Islet precursor cell (in vitro differentiated cells): ENCODE measurements at places on chromosomes 4 and X.

GRCh38 chr4:72394012-72394663 lies 174.9 kb downstream of the ADAMTS3 start:
- no peak for DNase-seq

DNA sequence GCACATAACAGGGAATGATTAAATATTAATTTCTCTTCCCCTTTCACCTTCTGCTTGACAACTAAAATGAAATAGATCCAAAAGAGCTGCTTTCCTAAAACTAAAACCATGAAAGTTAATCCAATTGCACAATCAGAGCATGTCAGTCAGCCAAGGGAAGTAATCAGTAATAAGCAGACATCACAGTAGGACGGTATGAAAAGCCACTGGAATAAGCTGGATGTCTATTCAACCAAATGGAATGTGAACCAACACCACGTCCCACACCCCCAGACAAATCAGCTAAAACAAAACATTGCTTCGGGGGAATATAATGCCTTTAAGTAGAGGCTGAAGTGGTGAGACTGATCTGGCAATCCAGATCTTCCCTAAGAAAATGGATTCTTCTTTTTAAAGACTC lies 859.4 kb upstream of the FTHL17 start:
- DNase-seq = peak; percentile 60

- peak; percentile 96 for DNase-seq
These were observed at the start of gene SLC7A11 for GRCh38 chr4:138242076-138242833. Gene SLC7A11, minus strand, starts transcription at chr4:138242349. Its CDS starts 280 bp downstream, at chr4:138242069.

- peak; percentile 41 for DNase-seq
These were observed 75.7 kb upstream of the LRPAP1 start for GRCh38 chr4:3607690-3608552.

- DNase-seq = no peak
These were observed 14.8 kb downstream of the IL13RA1 start for GRCh38 chrX:118742176-118742575.

- peak; percentile 63 for DNase-seq
These were observed 128.9 kb downstream of the SH3KBP1 start for GRCh38 chrX:19758539-19758938.

DNA sequence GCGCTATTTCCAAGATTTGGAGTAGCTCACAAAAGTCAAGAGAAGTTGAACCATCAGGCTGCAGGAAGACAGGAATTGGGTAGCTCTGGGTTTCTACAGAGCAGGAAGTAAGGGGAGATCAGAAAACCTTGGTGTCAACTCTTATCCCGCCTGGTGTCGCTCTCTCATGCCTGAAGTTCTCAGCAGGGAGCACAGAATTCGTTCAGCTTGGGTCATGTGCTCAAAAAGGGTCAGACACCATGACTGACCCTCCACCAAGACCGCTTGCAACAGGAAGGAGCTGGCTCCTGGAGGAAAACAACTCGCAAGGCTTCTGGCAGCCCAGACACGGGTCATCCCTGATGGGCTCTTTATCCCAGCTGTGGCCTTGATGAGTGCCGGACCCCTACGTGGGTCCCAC lies 93.7 kb upstream of the MSX1 start:
- DNase-seq = no peak

DNA sequence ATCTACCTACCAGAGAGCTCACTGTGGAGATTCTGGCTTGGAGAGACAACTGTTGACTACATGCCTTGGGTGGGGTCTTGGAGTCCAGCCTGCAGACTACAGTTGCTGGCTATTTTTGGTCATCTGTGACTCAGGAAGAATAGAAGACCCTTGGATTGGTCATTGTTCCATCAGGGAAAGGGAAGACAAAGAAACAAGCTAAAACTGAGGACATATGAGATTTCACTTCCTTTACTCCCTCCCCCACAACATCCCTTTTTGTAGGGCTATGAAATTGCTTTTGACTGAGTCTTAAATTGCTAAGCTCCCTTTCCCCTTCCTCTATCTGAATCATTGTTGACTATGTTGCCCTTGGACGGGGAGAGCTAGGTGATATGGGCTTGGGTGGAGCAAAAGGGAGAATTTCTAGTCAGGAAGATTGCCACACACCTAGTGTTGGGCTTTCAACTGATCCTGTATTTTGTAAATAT lies 11.7 kb downstream of the MSN start:
- DNase-seq = no peak

GRCh38 chr4:97950836-97951235 lies 192.4 kb downstream of the STPG2 start:
- no peak for DNase-seq

GRCh38 chrX:39823854-39824253 lies 273.9 kb downstream of the BCOR start:
- DNase-seq = no peak

GRCh38 chrX:118493016-118493415 lies 2.6 kb upstream of the DOCK11 start:
- DNase-seq = no peak

- DNase-seq = no peak
These were observed 614.6 kb downstream of the PPP4R3C start for GRCh38 chrX:26848511-26848910.

DNA sequence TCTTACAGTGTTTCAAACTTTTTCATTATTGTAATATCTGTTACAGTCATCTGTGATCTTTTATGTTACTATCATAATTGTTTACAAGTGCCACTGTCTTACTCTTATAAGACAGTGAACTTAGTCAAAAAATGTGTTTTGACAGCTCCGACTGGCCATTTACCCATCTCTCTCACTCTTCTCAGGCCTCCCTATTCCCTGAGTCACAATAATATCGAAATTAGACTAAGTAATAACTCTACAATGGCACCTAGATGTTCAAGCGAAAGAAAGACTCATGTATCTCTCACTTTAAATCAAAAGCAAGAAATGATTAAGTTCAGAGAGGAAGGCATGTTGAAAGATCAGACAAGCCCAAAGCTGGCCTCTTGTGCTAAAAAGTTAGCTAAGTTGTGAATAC lies 184.2 kb downstream of the CDS1 start:
- DNase-seq = no peak

DNA sequence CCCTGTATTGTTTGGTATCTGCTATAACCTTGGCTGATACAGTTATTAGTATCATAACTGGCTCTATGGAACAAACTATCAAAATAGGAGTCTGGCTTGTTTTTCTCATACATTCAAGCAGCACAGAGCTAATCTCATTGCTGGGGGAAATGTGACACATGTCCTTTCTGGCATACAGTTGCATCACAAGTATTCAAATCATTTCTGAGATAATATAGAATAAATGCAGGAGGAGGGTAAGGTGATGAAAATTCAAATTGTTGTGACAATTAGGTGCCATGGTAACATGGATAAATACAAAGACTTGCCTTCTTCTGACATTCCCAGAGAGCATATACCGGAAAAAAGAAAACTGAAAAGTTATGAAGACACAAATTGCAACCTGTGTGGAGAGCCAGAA lies 2706.8 kb downstream of the ARAP2 start:
- no peak for DNase-seq

DNA sequence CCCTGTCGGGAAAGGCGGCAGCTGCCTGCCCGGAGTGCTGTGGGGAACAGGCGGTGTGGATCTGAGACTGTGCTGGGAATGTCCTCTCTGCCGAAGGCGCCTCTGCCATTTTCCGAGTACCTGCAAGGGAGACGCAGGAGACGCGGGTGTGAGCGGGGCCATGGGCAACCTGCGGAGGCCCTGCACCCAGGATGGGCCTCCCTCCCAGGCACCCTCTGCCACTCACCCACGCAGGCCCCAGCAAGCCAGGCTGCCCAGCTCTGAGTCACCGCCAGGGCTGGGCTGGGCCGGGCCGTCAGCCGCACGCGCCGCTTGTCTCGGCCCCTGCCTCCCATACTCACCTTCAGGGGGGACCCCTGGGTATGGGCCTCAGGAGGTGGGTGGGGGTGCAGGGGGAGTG lies 3.5 kb upstream of the FGFR3 start:
- DNase-seq = no peak

DNA sequence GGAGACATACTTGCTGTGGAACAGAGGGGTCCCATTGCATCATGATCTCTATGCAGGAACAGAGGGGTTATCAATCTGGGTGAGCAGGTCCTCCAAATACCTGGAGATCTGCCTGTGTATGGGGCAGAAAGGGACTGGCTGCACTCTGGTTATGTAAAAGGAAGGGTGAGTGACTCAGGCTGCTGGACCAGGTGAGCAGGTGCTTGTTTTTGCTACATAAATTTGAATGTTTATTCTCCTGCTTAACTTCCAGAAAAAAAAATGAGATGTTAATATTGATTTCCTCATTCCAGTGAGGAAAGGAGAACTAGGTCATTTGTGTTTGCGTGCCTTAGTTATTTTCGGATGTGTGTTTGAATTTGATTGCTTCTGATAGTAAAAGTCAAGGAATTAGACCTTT lies 225.8 kb upstream of the TRAM1L1 start:
- DNase-seq = no peak

DNA sequence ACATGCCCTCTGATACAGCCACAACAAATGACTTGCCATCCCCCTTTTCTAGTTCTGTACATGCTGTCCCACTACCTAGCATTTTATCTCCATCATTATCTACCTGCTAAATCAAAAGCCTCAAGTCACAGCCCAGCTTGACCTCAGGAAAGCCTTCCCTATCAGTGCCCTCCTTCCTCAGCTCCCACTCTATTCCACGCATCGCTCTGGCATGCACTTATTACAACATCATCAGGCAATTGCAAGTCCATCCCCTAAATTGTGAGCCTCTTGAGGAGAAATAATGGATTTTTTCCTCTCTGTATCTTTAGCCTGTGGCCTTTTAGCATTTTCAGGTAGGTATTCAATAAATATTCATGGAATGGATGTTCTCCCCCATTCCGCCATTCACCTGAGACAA lies 5.7 kb downstream of the ARL13A start:
- DNase-seq = no peak

DNA sequence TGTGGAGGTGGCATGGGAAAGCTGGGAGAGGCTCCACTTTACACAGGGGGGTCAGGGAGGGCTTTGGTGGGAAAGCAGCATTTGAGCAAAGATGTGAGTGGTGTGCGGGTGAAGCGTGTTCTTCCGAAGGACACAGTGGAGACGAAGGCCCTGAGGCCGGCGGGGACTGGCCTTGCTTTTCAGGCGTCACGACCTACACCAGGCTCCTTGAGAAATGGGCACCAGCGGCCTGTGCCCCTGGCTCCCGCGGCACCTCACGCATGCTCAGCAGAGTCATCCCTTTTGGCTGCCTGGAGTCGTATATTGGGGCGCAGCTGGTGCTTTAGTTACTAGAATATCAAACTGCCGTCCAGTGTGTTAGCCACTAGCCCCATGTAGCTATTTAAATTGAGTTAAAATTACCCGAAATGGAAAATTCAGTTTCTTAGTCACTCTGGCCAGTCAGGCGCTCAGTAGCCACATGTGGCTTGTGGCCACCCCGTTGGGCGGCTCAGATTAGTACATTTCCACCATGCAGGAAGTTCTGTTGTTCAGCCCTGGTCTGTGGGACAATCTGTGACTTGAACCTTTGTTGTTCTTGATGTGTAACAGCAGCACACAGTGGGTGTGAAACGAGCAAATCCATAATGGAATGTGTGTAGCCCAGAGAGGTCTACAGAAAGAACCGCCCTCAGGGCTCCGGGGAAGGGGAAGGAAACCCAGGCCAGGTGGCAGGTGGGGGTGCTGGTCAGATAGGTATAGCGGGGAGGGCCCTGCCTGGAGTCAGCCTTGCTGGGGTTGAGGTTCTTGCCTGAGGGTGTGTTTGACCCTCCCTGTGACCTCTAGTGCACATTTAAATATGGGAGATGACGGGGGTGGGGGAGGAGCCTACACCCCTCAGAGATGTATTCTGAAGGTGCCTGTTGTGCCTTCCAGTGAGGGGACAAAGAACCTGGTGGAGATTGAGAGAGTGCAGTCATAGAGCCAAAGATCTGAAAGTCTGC lies 30.4 kb downstream of the TBC1D14 start:
- DNase-seq = no peak

- no peak for DNase-seq
These were observed 454.1 kb upstream of the ADGRL3 start for GRCh38 chr4:60745800-60746571.

DNA sequence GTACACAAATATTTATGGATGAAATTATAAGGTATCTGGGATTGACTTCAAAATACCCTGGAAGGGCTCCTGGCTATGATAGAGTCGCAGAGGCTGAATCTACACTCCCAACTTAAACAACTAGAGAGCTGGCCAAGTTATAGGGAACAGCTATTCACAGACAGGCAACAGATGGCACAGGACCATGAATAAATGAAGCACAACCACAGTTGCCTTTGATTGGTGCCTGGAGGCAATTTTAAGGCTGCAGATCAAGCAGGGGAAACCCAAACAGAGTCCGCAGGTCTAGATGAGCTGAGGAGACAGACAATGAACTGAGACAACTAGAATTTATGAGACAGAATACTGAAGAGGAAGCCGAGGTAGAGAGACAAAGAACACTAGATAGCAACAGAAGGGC lies 155.9 kb downstream of the EVC2 start:
- no peak for DNase-seq

- no peak for DNase-seq
These were observed 8.5 kb upstream of the NUDT6 start for GRCh38 chr4:122930862-122931261.

GRCh38 chr4:150501009-150501727 lies 80.8 kb upstream of the MAB21L2 start:
- no peak for DNase-seq

- peak; percentile 94 for DNase-seq
These were observed at the start of gene SNCA for GRCh38 chr4:89836897-89837384. Gene SNCA, minus strand, starts transcription at chr4:89837161. Its CDS starts 1,494 bp downstream, at chr4:89835667.

DNA sequence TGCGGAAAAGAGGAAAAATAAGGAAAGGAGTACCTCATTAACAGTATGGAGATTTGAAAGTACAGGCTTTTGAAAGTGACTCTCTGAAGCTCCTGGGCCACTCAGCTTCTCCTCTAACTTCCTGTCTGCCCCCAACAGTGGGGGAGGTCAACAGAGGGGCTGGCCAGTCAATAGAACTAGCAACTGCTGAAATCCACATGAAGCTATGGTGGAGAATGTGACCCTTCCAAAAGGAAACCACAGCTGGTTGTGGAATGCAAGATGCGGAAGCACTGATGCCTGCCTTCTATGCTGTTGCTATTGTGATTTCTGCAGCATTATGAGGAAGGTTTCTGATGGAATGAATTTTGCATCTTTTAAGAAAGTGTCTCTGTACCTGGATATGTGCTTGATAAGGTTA lies 2.4 kb downstream of the CORIN start:
- DNase-seq = no peak

- DNase-seq = no peak
These were observed 30.8 kb downstream of the ASB5 start for GRCh38 chr4:176238157-176238610.

DNA sequence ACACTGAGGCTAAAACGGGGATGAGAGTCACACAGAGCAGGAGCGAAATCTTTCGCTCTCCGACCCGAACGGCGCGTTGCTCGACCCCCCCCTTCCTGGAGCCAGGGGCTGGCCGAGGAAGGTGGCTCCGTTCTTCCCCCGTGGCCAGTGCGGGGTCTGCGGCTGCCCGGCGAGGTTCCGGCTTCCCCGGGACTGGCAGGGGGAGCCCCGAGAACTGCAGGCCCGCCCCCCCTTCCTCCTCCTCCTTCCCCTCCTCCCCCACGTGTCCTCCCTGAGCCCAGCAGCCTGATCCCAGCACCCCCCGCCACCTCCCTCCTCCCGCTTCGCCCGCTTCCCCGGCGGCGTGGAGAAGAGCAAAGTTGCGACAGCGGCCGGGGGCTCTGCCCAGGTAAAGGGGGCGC lies 2.4 kb upstream of the BCORL1 start:
- DNase-seq = no peak

- no peak for DNase-seq
These were observed 17.0 kb downstream of the MAB21L2 start for GRCh38 chr4:150598909-150599308.

- DNase-seq = no peak
These were observed 558.2 kb upstream of the DIPK2B start for GRCh38 chrX:45758738-45759397.
